ENCODE measurements at places on chromosomes 1 and 21. TPM values are rescaled to one million over a fixed set of nuclear protein-coding genes. Genes with fewer than 3 reads are reported as not detected.

The BARHL2 gene
- not detected for total RNA-seq

The CBR3 gene
- 12.0 TPM for total RNA-seq

The GNL2 gene
- 51.0 TPM for total RNA-seq

The MAP3K21 gene
- 8.3 TPM for total RNA-seq

The SPEN gene
- 34.2 TPM for total RNA-seq
